HS-27A (cell line): ENCODE measurements at places on chromosomes 4 and X.

DNA sequence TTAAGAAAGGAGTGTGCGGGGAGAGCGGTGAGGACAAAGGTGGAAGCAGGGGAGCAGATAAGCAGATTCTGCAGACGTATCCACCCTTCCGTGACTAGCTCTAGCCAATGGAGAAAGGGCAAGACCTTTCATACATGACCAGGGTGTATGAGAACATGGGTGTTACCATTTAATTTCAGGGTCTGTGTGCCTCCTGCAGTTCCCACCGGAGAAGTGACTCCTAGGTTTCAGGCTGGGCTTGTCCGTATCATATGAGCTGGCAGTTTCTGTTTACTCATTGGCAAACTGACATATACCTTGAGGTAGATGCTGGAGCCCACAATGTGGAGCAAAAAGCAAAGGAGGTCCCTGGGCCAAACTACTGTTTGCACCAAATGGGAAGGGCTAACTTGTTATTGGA lies 6.8 kb downstream of the RBM47 start:
- no peak for DNase-seq

DNA sequence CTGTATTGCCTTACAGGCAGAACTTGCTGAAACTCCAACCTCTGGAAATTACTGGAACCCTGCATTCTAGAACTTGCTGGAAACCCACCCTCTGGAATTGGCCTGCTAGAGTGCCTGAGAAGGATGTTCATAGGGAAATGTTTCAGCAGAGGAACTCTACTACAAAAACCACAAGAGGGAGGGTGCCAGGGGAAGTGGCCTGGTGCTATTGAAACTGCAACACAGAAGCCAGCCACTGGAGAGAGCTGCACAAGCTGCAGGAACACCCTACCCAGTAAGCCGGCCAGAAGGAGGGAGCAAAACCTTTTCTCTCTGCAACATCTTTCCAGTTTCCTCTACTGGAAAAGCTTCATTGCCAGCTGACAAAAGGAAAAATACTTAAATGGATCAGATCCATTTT lies 2.5 kb upstream of the BRWD3 start:
- DNase-seq = no peak

DNA sequence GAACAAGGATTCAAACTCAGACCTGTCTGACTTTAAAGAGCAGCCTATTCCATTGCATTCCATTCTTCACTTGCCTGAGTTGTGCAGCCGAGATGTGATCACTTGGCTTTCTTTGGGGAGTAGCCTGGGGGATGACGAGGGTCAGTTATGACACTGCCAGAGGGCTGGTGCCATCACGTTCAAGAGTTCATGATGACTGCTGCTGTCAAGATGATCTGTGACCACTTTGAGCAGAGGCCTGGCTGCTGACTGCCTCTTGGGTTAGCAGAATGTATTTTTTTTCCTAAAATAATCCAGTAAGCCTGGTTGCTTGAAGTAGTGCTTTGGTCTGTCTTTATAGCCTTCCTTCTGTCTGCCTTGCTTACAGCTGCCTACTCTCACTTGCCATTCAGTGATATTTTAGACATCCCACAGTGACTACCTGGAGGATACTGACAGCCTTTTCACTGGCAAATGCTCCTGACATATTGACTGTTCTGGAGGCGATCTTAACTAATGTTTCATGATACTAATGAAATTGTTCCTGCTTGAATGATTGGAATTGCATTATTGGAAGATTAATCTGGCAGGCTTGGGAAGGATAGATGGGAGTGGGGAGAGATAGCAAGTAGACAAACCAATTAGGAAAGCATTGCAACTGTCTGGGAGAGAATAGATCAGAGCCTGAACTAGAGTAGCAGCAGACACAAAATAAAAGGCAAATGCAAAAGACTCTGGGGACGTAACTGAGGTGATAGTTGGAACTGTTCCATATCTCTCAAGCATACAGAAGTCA lies 221.6 kb upstream of the LCORL start:
- DNase-seq = no peak

GRCh38 chr4:188714907-188715306 lies 575.7 kb downstream of the TRIML1 start:
- DNase-seq = no peak

GRCh38 chr4:23425570-23425969 lies 464.3 kb downstream of the PPARGC1A start:
- DNase-seq = no peak

GRCh38 chrX:13693341-13693961 lies 4.5 kb downstream of the RAB9A start:
- no peak for DNase-seq

- DNase-seq = no peak
Measured at GRCh38 chr4:109547394-109547793, 12.7 kb upstream of the MCUB start.

GRCh38 chrX:100600340-100600739 lies 15.6 kb downstream of the TNMD start:
- DNase-seq = no peak
